ENCODE measurements at places on chromosomes 5 and 9.

DNA sequence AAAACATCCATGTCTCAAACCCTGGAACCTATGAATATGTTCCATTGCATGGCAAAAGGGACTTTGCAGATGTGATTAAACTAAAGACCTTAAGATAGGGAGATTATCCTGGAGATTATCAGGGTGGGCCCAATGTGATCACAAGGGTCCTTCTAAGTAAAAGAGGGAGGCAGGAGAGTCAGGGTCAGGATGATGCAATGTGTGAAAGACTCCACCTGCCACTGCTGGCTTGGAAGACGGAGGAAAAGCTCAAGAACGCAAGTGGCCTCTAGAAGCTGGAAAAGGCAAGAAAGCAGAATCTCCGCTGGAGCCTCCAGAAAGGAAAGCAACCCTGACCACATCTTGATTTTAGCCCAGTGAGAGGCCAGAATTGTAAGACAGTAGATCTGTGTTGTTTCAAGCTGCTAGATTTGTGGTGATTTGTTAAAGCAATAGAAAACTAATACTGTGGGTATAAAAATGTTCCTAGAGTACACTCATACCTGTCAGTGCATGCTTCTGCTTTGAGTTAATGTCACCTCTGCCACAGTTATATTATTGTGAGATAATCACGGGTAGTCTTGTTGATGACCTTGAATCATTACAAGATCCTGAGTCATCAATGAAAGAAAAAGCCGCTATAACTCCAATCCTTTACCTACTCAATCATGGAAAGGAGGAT, 93.5 kb upstream of the TNPO1 start:
- DNase-seq = no peak

DNA sequence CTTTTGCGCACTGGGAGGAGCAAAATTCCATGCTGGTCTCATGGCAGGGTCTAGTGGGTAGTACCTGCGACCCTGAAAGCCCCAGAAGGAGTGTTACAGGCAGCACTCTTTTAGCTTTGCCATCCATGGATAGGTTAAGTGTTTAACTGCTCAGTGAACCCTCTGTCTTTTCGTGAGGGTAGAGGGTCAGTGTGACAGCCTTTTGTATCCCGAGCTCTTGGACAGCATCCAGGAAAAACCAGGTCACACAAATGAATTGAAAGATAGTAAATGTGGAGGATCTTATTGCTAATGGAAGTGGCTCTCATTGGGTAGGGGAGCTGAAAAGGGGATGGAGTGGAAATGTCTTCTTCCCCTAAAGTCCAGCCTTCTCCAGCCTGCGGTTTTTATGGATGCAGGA, 57.8 kb upstream of the CCDC112 start:
- DNase-seq = no peak

GRCh38 chr5:82491397-82491796, 213.2 kb upstream of the RPS23 start:
- DNase-seq = no peak

DNA sequence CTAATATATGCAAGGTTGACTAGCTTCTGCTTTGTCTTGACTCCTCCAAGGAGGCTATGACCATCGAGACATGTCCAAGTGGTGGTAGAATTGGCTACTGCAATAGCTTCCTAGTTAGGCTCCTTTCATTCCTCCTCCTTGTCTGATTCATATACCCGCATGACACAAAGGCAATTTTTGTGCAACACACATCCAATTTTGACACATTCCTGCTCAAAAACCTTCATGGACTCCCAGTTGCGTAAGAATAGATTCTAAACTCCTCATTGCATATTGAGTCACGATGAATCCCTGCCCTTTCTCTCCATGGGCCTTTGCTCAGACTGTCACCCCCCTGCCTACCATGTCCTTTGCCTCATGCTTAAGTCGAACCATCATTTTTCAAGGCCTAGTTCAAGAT, 344.5 kb downstream of the ACTL7B start:
- DNase-seq = no peak

DNA sequence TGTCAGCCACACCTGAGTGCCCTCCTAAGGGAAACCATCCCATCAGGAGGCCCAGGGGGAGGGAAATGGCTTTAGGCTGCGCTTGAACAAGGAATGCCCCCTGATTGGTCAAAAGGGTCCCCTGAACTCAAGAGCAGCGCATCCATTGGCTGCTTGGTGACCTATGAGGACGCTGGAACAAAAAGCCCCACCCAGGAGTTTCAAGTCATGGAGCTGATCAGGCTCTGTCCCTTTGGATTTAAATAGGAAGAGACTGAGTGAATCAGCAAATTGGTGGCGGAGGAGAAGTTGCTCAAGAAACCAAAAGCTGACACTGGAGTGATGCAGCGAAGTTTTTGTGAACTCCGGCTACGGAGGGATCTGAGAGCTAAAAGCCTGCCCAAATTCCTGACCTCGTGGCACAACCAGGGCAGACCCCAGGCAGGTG, 66.7 kb downstream of the SMIM23 start:
- DNase-seq = no peak

GRCh38 chr5:10627160-10627701, 63.4 kb downstream of the ANKRD33B start:
- no peak for DNase-seq

- no peak for DNase-seq
These were observed 23.6 kb downstream of the QRFP start for GRCh38 chr9:130872912-130873503.

- no peak for DNase-seq
These were observed 178.4 kb downstream of the PAX5 start for GRCh38 chr9:36855448-36856315.

Data from stimulated activated CD4-positive, alpha-beta T cell treated with anti-CD3 and anti-CD28 coated beads, Interleukin-1b, Interleukin-23, amount 100 ng/mL, for 1 hour (primary cell).